ENCODE measurements at places on chromosomes 16 and 17.

- DNase-seq = no peak
Measured at GRCh38 chr16:24769806-24770205, 40.4 kb downstream of the TNRC6A start.

- no peak for DNase-seq
Measured at GRCh38 chr17:33240362-33240761, 52.7 kb downstream of the ASIC2 start.

DNA sequence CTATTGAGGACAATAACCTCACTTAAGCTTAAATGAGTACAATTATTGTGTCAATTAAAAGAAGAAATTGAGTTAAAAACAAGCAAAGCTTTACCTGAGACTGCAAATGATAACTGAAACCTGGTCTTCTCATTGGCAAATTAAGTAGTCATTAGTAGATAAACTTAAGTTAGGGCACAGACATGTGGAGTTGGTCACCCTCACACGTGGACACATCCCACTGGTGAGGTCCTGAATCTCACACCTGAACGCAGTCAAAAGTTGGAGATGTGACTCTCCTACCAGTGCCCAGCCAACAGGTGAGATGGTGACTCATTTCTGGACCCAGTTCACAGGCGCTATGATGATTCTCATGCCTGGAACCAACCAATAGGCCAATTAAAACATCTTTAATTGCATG is 311.6 kb downstream of the FOXL1 start:
- DNase-seq = no peak

DNA sequence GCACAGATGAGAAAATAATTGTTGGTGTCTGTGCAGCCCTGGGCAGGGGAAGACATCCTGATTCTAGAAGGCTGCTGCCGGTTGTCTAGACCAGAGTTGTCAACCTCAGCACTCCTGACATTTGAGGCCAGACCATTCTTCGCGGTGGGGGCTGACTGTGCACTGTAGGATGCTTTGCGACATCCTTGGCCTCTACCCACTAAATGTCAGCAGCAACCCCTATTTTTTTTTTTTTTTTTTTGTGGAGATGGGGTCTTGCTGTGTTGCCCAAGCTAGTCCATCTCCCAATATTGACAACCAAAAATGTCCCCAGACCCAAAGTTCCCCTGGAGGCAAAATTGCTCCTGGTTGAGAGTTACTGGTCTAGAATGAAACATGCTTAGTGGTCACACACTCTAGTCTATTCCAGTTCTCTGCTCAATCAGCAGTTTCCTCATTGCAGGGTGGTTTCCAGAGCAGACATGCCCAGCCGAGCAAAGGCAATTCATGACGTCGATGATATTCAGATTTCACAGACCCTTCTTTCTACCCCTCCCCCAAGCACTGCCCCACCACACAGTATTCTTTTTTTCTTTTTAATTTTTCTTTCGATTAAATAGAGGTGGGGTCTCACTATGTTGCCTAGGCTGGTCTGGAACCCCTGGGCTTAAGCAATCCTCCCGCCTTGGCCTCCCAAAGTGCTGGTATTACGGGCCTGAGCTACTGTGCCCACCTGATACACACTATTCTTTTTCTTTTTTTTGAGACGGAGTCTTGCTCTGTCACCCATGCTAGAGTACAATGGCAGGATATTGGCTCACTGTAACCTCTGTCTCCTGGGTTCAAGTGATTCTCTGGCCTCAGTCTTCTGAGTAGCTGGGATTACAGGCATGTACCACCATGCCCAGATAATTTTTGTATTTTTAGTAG is 9.0 kb downstream of the C17orf99 start:
- DNase-seq = no peak

DNA sequence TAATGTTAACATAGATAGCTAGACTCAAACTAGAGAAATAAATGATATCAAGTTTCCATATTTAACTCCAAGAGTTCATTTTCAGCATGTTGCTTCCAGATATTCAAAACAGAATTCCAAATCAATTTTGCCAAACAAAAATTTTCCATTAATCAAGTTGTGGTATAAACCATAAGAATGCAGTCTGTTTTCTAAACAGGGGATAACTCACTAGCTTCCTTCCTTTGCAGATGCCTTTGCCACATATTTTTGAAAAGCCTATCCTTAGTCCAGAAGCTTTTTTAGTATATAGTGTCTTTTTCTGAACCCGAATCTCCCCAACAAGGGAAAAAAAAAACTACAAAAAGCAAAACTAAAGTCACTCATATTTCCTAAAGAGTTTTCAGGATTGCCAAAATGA is 61.5 kb downstream of the HELZ start:
- no peak for DNase-seq

DNA sequence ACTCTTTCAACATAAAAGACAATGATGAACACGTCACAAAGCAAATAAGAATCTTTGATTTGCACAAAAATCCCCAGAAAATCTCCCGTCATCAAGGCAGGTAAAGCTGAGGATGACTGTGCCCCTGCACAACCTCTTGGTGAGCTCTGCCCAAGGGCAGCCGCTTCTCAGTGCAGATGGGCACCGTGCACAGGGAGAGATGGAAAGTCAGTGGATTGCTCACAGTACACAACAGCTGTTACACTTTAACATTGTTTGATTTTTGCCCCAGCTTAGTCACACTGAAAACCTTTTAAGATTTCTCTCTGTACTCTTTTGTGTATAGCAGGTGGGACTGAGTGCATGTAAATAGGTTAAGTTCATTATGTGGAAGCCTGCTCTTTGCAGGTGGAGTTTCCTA is 104.2 kb downstream of the CDK5R1 start:
- DNase-seq = no peak

DNA sequence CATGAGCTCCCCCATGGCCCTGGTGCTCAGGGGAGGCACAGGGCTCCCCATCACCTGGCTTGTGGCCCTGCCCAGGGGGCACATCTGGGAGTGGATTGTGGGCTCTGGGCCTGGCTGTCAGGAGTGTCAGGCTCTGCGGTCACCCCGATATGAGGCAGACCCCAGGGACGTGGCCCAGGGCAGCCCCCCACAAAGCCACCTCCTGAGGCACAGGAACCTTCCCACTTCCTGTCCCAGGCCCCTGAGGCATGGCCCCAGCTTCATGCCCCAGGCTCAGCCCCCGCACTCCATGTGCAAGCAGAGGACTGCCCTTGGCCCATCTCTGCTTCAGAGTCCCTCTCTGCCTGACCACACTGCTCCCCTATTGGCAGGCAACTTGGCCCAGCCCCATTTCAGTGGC is 160.3 kb downstream of the PCTP start:
- DNase-seq = no peak

GRCh38 chr17:57210972-57211411 is 45.3 kb upstream of the MSI2 start:
- no peak for DNase-seq

GRCh38 chr17:78112518-78113471 is 15.8 kb downstream of the TMC6 start:
- peak; percentile 74 for DNase-seq

DNA sequence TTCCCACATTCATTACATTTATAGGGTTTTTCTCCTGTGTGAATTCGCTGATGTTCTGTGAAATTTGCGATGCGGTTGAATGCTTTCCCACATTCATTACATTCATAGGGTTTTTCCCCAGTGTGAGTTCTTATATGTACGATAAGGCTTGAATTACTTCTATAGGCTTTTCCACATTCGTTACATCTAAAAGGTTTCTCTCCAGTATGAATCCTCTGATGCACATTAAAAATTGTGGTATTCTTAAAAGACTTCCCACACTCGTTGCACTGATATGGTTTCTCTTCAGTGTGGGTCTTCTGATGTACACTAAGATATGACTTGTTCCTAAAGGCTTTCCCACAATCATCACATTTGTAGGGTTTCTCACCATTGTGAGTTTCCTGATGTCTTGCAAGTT is 30.4 kb downstream of the ZNF624 start:
- no peak for DNase-seq

DNA sequence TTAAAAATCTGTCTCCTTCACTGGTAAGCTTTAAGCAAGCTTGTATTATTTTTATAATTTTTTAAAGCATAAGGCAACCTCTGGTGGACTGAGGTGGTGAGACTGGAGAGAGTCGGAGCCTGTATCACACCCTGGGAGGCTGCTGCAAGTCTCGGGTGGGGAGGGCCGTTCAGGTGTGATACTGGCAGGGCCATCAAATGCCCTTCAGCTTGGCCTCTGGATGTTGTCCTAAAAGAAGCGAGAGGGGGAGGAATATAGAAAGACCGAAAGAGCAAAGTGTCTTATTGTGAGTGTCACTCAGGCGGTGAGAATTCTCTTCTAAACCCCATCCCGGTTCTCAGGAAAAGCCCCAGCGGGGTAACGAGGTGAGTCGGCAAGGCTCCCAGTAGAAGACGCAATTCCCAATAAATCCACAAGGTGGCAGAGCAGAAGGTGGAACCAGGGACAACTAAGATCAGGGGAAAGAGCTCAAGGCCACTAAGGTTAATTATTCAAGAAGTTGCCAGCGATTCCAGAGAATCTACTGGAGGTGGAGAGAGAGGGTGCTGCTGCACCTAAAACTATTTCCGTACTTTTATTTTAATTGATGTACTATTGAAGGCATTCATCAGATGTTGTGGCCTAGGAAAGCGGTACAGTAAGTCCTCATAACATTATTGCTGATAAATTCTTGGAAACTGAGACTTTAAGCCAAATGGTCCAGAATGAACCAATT is 14.1 kb downstream of the C17orf67 start:
- peak; percentile 84 for DNase-seq

GRCh38 chr17:3385869-3386816 is at the start of gene OR3A2:
Gene OR3A2 (minus strand): TSS chr17:3386308.
- DNase-seq = no peak
